ENCODE measurements at places on chromosomes 1 and 21.

- no peaks in the 10 kb centered on the region for H3K27me3 ChIP-seq
- H3K4me3 ChIP-seq: no peak overlapping the region
Observed at GRCh38 chr1:26784023-26784871, 3.5 kb upstream of the PIGV start.

- no peaks in the 10 kb centered on the region for H3K4me1 ChIP-seq
- no peak overlapping the region for H3K27ac ChIP-seq
- H3K4me3 ChIP-seq: no peak overlapping the region
- no peaks in the 10 kb centered on the region for H3K36me3 ChIP-seq
- H3K27me3 ChIP-seq: no peaks in the 10 kb centered on the region
Observed at GRCh38 chr1:81420760-81421159, 380.0 kb upstream of the ADGRL2 start.

DNA sequence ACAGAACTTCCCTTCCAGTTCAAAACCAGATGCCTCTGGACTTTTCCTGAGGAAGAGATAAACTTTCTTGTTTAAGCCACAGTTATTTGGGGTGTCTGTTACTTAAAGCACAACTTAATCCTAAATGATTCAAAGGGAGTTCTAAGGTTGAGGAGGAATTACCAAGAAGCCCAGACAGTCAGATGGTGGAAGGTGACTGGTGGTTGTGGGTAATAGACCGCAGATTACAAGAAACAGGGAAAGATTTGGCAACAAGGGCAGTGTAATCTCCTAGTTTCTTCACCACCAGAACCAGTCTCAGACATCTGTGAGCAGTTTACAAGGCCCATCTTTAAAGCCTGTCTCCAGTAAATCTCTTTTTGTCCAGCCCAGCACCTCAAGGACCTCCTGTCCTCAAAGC is 130.1 kb upstream of the CTTNBP2NL start:
- peaks cover 2% of the 10 kb centered on the region for H3K36me3 ChIP-seq
- H3K4me1 ChIP-seq: peaks cover 4% of the 10 kb centered on the region
- H3K4me3 ChIP-seq: no peak overlapping the region
- no peak for DNase-seq
- peaks cover 57% of the 10 kb centered on the region for H3K27me3 ChIP-seq
- no peak overlapping the region for H3K27ac ChIP-seq

GRCh38 chr1:108862698-108863477 is 6.0 kb upstream of the AKNAD1 start:
- peaks cover 2% of the 10 kb centered on the region for H3K36me3 ChIP-seq
- H3K4me1 ChIP-seq: no peaks in the 10 kb centered on the region
- no peak overlapping the region for H3K4me3 ChIP-seq
- no peak for DNase-seq
- peaks cover 27% of the 10 kb centered on the region for H3K27me3 ChIP-seq

- peaks cover 2% of the 10 kb centered on the region for H3K36me3 ChIP-seq
- DNase-seq: no peak
- peaks cover 4% of the 10 kb centered on the region for H3K27me3 ChIP-seq
- H3K4me3 ChIP-seq: no peak overlapping the region
Observed at GRCh38 chr1:8127171-8127641, 101.1 kb upstream of the ERRFI1 start.

DNA sequence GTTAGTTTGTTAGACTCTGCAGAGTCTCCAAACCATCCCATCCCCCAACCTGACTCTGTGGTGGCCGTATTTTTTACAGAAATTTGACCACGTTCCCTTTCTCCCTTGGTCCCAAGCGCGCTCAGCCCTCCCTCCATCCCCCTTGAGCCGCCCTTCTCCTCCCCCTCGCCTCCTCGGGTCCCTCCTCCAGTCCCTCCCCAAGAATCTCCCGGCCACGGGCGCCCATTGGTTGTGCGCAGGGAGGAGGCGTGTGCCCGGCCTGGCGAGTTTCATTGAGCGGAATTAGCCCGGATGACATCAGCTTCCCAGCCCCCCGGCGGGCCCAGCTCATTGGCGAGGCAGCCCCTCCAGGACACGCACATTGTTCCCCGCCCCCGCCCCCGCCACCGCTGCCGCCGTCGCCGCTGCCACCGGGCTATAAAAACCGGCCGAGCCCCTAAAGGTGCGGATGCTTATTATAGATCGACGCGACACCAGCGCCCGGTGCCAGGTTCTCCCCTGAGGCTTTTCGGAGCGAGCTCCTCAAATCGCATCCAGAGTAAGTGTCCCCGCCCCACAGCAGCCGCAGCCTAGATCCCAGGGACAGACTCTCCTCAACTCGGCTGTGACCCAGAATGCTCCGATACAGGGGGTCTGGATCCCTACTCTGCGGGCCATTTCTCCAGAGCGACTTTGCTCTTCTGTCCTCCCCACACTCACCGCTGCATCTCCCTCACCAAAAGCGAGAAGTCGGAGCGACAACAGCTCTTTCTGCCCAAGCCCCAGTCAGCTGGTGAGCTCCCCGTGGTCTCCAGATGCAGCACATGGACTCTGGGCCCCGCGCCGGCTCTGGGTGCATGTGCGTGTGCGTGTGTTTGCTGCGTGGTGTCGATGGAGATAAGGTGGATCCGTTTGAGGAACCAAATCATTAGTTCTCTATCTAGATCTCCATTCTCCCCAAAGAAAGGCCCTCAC is at the start of gene OLIG2:
TSS of gene OLIG2 (plus strand) at position 447 of the 954 bp plus-strand sequence. CDS start 928 bp downstream, outside the sequence.
- H3K27ac ChIP-seq: peak within 1 kb of the TSS; percentile 80
- no peak for DNase-seq
- H3K36me3 ChIP-seq: peaks cover 3% of the 10 kb centered on the region
- H3K4me3 ChIP-seq: peak within 1 kb of the TSS; percentile 69
- H3K4me1 ChIP-seq: peaks cover 37% of the 10 kb centered on the region
- peaks cover 87% of the 10 kb centered on the region for H3K27me3 ChIP-seq

DNA sequence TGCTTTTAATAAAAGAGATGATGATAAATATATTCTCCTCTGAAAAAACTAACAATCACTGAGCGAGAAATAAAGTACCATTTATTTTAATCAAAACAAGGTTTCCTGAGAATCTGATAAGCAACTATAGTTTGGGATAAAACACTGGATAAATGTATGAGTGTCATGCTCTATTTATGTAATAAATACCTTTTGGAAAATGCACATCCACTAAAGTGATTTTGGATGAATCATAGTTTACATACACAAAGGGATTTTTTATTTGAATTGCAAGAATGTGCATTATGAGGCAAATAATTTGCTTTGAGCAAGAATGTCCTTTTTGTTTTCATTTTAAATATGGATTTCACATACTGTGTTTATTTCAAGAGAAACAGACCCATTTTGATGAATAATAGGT is 1483.5 kb downstream of the MRPL39 start:
- no peak for DNase-seq
- H3K36me3 ChIP-seq: no peaks in the 10 kb centered on the region
- H3K27ac ChIP-seq: no peak overlapping the region
- H3K4me3 ChIP-seq: no peak overlapping the region
- H3K4me1 ChIP-seq: no peaks in the 10 kb centered on the region
- H3K27me3 ChIP-seq: no peaks in the 10 kb centered on the region

DNA sequence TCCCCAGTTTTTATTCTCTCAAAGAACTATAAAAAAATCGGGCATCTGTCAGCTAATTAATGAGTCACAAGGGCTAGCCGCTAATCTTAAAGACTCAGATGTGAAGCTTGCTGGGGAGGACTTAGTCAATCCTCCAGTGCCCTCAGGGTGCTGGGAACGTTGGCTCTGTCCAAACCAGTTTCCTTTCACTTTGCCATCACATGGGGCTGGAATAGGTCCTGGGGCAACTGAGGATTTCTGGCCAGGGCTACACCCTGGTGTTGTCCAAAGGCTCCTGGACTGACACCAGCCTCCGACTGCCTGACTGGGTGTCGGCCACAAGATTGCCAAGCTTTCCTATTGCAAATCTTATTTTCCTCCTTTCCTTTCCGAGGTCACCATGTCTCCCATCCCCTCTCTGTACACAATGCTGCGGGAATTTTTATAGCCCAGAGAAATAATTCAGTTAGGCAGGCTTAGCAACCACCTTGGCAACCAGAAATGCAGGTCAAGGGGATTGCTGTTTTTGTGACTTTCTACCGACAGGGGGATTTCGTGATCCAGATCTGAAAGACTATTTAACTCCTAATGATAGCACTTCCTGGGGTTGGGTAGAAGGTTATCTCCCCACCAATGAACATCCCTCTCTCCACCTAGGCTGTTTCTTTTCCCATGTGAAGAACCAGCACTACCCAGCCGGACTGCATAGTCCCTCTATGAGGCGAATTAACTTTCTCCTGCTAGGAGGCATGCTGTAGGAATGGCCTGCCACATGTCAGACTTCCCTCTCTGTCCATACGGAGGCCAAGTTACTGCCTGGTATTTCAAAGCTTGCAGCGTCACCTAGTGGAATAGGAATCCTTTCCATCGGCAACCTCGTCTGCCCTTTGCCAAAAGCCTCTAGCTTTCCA is 29.9 kb upstream of the CTBS start:
- H3K4me1 ChIP-seq: peaks cover 1% of the 10 kb centered on the region
- H3K36me3 ChIP-seq: no peaks in the 10 kb centered on the region
- H3K27me3 ChIP-seq: no peaks in the 10 kb centered on the region
- no peak overlapping the region for H3K4me3 ChIP-seq

DNA sequence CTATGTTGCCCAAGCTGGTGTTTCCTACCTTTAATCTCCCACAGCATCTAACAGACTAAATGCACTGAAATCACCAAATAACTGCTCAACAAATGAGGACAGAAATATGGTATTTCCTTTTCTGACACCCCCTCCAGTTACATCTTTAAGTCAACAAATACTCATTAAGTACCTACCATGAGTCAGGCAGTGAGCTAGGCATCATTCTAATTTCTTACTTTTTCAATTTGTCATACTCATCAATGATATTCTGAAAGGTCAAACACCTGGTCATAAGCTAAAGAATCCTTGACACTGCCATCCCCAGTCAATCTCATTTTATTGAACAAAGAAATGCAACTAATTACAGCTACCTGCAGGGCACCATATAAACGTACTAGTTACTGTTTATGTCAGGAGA is 36.6 kb downstream of the LUZP1 start:
- peaks cover 18% of the 10 kb centered on the region for H3K4me1 ChIP-seq
- H3K4me3 ChIP-seq: no peak overlapping the region
- no peak for DNase-seq
- H3K27me3 ChIP-seq: no peaks in the 10 kb centered on the region
- H3K27ac ChIP-seq: no peak overlapping the region

DNA sequence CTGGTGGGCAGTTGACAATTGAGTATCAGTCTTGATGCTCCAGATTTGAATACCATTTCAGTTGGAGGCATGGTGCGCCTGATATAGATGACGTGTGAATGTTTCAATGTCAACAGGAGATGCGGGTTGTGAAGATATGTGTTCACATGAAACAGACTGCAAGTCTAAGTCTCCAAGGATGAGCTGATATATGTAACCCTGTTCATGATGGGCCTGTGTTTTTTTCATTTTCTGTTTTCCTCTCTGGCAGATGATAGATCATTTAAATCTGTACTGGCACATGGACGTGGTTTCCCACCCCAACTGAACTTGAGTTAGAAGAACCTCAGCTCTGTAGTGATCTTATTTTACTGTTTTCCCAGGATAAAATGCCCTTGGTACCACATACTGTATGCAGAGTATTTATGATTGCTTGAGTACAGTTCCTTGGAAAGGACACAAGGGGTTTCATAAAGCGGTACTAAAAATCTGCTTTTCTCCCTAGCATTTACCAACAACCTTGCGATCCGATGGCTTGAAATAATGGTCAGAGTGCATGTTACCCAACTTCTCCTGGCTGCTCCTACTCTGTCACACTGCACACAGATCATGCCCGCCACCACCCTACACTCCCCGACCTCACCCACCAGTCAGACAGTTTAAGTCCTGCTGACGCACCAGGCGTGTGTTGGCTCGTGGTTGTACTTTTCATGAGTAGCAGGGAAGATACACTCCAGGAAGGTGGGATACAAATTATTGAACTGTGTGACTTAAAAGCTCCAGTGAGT is 131.1 kb downstream of the NFIA start:
- no peaks in the 10 kb centered on the region for H3K36me3 ChIP-seq
- no peaks in the 10 kb centered on the region for H3K27me3 ChIP-seq
- no peak overlapping the region for H3K4me3 ChIP-seq
- no peak overlapping the region for H3K27ac ChIP-seq
- H3K4me1 ChIP-seq: peaks cover 3% of the 10 kb centered on the region

GRCh38 chr1:73943270-73943669 is 254.7 kb downstream of the LRRIQ3 start:
- DNase-seq: no peak
- no peak overlapping the region for H3K4me3 ChIP-seq
- H3K27me3 ChIP-seq: no peaks in the 10 kb centered on the region
- H3K36me3 ChIP-seq: no peaks in the 10 kb centered on the region
- no peak overlapping the region for H3K27ac ChIP-seq

- DNase-seq: no peak
- peaks cover 13% of the 10 kb centered on the region for H3K4me1 ChIP-seq
- H3K36me3 ChIP-seq: peaks cover 5% of the 10 kb centered on the region
- no peaks in the 10 kb centered on the region for H3K27me3 ChIP-seq
- H3K27ac ChIP-seq: peak overlapping the region; percentile 68
Observed at GRCh38 chr1:45205011-45205909, 1.1 kb downstream of the ZSWIM5 start.

DNA sequence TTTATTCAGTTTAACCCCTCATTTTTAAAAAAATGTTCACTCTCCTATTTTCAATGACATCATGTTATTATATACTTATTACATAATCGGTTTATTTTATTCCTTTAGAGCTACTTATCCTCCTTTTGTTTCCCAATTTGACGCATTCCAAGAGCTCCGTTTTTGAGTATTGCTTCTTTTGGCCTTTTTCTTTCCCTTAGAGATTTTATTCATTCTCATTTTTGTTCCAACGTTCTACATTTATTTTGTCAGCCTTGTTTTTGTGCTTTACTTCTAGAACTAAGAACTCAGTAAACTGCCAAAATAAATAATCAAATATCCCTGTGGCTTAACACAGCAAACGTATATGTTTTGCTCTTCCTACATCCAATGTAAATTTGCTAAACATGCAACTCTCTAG is 769.1 kb downstream of the NCAM2 start:
- DNase-seq: no peak
- H3K27ac ChIP-seq: no peak overlapping the region

DNA sequence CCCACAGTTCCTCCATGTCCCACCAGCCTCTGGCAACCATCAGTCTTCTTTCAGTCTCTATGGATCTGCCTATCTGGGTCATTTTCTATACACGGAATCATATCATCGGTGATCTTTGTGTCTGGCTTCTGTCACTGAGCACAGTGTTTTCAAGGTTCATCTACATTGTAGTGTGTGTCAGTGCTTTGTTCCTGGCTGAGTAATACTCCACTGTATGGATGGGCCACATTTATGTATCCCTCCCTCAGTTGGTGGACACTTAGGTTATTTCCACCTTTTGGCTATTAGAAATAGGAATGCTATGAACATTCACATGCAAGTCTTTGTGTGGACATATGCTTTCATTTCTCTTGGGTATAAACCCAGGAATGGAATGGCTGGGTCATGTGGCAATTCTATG is 46.6 kb downstream of the RIPK4 start:
- H3K27me3 ChIP-seq: peaks cover 62% of the 10 kb centered on the region
- no peak for DNase-seq
- no peak overlapping the region for H3K4me3 ChIP-seq
- no peak overlapping the region for H3K27ac ChIP-seq
- peaks cover 7% of the 10 kb centered on the region for H3K4me1 ChIP-seq

GRCh38 chr1:116390195-116390594 is 17.2 kb downstream of the ATP1A1 start:
- H3K27ac ChIP-seq: peak overlapping the region; percentile 89
- peaks cover 43% of the 10 kb centered on the region for H3K4me1 ChIP-seq
- peaks cover 12% of the 10 kb centered on the region for H3K36me3 ChIP-seq
- DNase-seq: peak; percentile 29

- DNase-seq: no peak
- no peaks in the 10 kb centered on the region for H3K36me3 ChIP-seq
- no peaks in the 10 kb centered on the region for H3K27me3 ChIP-seq
- H3K4me3 ChIP-seq: no peak overlapping the region
- H3K4me1 ChIP-seq: no peaks in the 10 kb centered on the region
Observed at GRCh38 chr1:68346188-68346808, 103.5 kb downstream of the RPE65 start.

- DNase-seq: no peak
- H3K4me3 ChIP-seq: no peak overlapping the region
Observed at GRCh38 chr1:77063118-77063517, 156.1 kb downstream of the PIGK start.
